ENCODE measurements at places on chromosomes 6 and 20.
A peak's percentile ranks its signal among the peaks of the same experiment; 100 is the strongest.

GRCh38 chr20:40134176-40134575 is 554.9 kb downstream of the MAFB start:
- no peak for DNase-seq

GRCh38 chr6:18039481-18039880 is 52.0 kb upstream of the KIF13A start:
- no peak for DNase-seq

DNA sequence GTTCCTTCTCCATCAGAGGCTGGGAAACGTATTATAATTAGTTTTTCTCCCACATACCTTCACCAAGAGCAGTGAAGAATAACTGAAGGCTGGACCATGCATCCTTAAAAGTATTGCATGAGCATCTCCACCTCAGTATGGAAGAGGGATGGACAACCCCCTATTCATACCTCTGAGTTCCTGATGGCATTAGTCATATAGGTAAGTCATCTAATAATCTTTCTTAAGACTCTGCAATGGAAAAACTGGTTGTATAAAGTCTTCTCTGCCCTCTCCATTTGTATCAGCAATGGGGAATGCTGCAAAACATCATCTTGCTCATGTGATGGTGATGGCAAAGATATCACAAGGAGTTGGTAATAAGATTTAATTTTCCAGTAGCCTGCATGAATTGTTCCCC is 24.5 kb downstream of the PGM3 start:
- no peak for DNase-seq

GRCh38 chr6:92922216-92922806 is 497.0 kb downstream of the EPHA7 start:
- DNase-seq, result no peak

GRCh38 chr6:29295623-29296022 is 5.9 kb upstream of the OR14J1 start:
- DNase-seq, result no peak

DNA sequence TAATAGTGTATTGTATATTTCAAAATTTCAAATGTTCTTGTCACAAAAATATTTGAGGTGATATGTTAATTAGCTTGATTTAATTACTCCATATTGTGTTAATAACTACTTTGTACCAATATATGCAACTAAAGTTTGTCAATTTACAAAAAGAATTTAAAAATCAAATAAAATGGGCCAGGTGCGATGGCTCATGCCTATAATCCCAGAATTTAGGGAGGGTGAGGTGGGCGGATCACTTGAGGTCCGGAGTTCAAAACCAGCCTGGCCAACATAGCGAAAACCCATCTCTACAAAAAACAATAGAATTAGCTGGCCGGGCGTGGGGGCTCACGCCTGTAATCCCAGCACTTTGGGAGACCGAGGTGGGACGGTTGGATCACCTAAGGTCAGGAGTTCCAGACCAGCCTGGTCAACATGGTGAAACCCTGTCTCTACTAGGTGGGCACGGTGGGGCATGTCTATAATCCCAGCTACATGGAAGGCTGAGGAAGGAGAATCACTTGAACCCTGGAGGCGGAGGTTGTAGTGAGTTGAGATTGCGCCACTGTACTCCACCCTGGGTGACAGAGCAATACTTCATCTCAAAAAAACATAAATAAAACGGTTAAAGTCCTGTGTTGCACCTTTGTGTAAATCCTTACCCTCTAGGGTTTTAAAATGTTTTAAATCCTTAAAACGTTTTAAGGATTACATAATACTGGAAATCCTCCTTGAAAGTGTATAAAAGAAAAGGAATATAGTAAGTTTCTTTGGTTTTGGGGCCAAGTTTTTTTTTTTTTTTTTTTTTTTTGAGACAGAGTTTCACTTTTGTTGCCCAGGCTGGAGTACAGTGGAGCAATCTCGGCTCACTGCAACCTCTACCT is 4.0 kb downstream of the HSPA1B start:
- no peak for DNase-seq

GRCh38 chr6:148146717-148147462 is 195.7 kb upstream of the SASH1 start:
- DNase-seq, result peak; percentile 22

- peak; percentile 77 for DNase-seq
These were observed 490.3 kb downstream of the COL12A1 start for GRCh38 chr6:74715355-74716085.

DNA sequence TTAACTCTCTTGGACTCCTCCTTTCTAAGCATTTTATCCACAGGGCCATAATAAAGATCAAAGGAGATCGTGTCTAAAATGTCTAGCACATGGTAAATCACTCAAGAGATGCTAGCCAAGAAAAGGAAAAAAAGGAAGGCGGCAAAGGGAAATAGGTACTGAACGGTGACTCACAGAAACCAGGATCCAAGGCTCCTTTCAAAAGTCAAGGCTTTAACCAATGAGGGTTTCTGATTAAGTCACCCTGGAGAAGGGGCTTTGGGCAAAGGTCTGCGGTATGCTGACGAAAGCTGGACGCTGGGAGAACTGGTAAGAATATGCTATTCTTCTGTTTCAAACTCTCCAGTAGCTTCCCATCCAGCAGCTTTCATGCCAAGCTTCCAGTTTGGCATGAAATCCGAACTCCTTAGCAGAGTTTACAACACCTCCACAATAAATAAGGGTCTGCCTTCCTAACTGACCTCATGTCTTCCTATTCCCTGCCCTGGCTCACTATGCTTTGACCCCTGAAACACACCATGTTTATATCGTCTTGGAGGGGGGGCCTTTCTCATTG is 1.0 kb downstream of the TOMM34 start:
- DNase-seq, result peak; percentile 36

GRCh38 chr6:160076009-160076408 is 45.6 kb upstream of the SLC22A1 start:
- no peak for DNase-seq

- DNase-seq, result peak; percentile 20
These were observed 19.2 kb downstream of the CAPN11 start for GRCh38 chr6:44177691-44178423.

- DNase-seq, result no peak
These were observed 312.6 kb downstream of the HTR1B start for GRCh38 chr6:77150736-77151135.

DNA sequence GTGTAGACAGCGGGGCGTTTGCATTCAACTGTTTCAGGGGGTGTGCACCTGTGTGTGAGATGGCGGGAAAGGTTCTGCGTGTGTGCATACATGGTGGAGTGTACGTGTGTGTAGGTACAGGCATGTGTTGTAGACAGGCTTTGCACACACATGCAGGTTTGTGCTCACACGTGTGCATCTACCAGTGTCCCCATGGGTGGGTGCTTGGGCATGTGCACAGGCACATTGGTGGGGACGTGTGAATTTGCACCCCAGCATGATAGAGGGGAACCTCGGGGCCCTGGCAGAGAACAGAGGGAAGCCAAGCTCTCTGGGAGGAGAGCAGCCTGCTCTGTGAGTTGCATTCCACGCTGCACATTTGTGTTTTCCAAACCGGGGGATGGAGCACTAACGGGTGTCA is 250.2 kb downstream of the PREX1 start:
- no peak for DNase-seq

- no peak for DNase-seq
These were observed 11.1 kb downstream of the CSNK2A1 start for GRCh38 chr20:532530-532929.

GRCh38 chr6:85008296-85009009 is 244.1 kb upstream of the TBX18 start:
- peak; percentile 90 for DNase-seq

DNA sequence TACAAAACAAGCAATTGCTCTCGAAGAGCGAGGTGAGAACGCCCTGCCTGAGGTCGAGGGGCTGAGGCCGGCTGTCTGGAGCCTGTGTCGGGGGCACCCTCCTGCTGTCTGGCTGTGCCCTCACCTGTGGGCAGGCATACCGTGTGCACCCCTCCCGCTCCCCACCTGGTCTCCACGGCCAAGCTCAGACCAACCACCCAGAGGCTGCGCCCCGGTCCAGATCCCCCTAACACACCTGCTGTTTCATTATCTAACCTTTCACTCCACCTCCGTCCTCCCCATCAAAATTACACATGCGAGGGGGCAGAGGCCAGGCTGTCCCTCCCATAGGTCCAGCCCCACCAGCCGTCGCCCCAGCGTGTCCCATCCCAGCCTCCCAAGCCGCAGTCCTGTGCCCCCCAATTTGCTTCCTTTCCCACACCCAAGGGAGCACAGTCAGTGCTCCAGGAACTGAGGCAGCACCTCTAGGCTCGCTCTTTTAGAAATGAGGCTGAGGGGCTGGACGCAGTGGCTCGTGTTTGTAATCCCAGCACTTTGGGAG is 35.2 kb downstream of the NTSR1 start:
- no peak for DNase-seq

DNA sequence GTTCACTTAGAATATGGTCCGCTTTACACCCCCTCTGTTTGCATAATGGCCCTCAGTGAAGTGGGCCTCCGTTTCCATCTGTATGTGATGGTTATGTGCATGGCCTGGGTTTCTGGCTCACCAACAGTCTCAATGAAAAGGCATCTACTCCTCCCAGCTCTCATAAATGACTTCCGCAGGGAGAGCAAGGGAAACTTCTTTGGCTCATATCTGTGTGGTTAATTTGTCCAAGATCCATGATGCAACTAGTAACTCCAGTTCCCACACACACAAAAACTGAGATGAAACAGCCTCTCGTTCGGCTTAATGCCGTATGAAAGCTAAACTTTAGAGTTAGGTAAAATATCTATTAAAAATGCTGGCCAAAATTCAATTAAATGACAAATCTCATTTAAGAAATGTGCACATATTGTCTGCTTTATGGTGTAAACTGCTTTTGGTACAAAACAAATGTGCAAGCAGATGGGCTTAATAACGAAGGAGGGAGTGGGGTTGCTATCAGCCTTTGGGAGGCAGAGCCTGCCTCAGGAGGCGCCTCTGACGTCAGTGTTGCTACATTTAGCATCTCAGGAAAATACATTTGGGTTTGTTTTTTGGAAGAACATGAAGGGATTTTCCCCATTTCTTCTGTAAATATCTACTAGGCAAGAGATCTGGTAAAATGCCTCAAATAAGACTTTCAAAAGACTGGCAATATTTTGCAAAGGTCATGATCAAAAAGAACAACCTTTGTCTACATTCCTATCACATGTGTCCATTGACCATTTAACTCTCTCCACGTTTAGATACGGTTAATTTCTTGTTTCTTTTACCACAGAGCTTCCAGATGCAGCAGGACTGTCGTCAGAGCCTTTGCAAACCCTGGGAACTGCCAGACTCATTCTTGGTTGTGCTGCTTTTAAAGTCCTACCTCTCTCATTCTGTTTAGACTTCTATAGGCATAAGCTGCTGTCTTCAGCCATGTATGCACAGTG is 96.8 kb downstream of the ARMC2 start:
- peak; percentile 90 for DNase-seq

DNA sequence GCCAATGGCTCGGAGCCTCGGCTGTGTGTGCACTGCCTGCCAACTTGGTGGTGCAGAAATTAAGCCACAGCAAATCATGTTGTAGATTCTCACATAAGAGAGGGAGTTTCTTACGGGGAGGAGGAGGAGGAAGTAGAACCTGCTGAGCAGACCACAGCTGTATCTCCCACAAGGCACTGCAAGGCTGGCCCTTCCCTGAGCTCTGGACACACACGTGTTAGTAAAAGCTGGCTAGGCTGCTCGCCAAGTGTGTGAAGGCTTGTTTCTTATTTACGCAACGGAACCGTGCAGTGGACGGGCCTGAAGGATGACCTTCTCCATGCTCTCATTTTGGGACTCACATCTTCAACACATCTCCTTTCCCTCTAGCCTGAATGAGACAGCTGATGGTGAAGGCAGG is 15.7 kb upstream of the QKI start:
- no peak for DNase-seq

DNA sequence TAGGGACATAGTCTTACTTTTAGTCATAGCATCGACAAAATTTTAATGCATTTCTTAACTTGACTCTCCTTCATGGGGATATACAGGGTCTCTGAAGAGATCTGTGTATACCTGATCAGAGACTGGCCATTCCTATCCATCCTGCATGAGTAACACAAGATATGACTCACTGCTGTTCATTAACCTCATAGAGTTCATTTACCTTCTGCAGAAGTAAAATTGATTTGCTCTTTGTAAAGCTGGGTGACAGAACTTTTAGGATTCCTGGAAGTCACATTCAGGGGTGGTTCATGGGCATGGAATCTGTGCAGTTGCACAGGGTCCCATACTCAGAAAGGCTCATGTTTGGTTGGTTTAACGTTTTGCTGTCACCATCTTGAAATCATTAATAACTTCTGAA is 53.2 kb downstream of the PDE7B start:
- DNase-seq, result peak; percentile 74

DNA sequence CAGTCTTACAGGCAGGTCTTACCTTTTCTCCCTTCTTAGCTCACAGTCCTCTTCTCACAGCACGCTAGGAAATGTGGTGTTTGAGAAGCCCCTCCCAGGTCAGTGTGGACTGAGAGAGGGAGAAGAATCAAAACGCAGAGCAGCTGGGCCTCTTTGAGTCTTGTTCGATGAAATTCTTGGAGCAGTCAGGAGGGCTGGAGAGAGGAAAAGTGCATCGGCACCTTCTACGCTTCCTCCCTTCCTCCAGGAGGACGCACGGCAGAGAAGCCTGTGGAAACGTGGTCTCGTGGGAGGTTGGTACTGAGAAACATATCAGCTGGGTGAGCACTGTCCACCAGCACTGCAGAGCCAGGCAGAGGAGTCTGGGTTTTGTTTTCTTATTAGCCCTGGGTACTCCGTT is 52.7 kb downstream of the TXLNB start:
- DNase-seq, result no peak

GRCh38 chr20:58296051-58296837 is 13.3 kb upstream of the RAB22A start:
- no peak for DNase-seq

DNA sequence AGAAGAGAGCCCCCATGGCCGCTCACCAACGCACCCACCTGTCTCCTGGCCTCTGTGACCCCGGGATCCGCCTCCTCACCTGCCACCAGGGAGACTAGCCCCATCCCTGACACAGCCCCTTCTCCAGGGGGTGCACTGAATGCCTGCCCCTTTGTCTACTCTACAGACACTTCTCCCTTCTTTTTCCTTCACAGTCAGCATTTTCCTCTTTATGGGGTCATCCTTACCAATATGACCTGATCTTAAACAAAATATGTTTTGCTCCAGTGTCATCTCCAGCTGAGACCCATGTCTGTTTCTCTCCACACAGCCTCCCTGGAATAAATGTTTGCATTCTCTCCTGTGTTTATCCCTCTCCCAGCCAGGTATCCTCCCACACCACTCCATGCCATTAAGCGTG is 14.6 kb upstream of the CCR6 start:
- DNase-seq, result no peak

GRCh38 chr6:45737331-45738056 is 278.2 kb downstream of the CLIC5 start:
- no peak for DNase-seq

GRCh38 chr6:134949927-134950326 is at the start of gene ALDH8A1:
ALDH8A1 (minus strand) TSS chr6:134950101; CDS start chr6:134950053, 48 bp downstream.
- no peak for DNase-seq

- peak; percentile 76 for DNase-seq
These were observed 11.9 kb downstream of the SLX4IP start for GRCh38 chr20:10447028-10447427.

- no peak for DNase-seq
These were observed 33.4 kb downstream of the KCNK5 start for GRCh38 chr6:39195792-39196385.

DNA sequence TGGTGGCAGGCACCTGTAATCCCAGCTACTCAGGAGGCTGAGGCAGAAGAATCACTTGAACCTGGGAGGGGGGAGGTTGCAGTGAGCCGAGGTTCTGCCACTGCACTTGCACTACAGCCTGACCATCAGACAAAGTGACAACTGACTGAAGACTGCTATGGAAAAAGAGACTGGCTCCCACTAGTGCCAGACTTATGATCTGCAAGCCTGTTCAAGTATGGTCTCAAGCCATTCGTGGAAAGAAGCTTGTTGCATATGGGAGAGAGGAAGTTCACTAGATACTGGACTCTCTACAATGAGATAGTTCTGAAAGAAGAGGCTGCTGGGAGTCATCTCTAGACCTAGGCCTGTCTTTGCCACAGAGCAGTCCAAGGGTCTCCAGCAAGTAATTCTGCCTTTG is 26.7 kb downstream of the MDN1 start:
- DNase-seq, result peak; percentile 19
